IMR-90 (cell line): ENCODE measurements at places on chromosomes 7 and 10.
A peak's percentile ranks its signal among the peaks of the same experiment; 100 is the strongest.

DNA sequence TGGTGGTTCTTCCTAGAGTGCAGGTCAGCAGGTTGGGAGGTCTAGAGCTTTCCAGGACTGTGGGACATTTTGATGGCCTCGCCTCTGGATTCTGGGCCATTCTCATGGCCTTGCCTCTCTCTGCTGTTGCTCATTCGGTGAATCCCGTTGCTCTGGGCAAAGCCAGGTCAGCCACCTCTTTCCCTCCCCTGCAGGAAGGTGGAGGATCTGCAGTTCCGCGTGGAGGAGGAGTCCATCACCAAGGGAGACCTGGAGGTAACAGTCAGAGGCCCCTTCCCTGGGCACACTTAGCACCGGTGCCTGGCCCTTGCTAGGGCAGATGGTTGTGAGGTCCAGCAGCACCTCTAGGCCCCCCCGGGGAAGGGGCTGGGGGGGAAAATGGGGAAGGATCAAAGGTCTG lies 74.9 kb downstream of the CLIP2 start:
- DNase-seq: no peak

GRCh38 chr10:116076621-116077020 lies 196.4 kb downstream of the GFRA1 start:
- no peak for DNase-seq

- peak; percentile 60 for DNase-seq
Measured at GRCh38 chr7:76262683-76263402, 39.6 kb upstream of the HSPB1 start.

DNA sequence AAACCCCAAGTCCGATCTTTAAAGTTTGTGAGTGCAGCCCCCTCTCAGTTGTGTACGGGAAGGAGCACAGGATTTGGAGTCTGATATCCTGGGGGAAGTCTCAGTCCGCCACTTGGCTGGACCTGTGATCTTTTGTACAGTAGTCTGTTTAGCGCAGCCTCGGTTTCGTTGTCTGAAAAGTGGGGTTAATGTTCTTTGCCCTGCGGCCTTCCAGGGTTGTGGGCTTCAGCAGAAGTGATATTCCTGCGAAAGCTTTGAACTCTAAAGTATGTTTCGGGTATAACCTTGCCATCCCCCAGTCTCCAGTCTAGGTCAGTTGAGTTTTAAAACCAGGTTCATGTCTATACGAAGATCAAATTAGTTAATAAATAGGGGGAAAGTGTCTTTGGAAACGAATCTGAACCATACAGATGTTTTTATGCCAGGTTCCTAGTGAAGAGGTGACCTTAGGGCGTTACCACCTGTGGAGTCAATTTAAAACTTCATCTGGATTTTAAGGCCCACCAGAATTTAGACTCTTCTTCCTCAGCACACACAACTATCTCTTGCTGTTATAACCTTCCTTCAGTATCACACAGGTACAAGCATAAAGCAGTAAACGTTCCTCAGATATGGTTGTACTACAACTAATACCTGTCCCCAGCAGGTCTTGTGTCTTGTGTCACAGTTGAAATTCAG lies 904 bp downstream of the R3HCC1L start:
- DNase-seq: no peak

GRCh38 chr10:74072503-74072902 lies 74.6 kb downstream of the VCL start:
- peak; percentile 59 for DNase-seq

- no peak for DNase-seq
Measured at GRCh38 chr10:14608381-14609001, 166.2 kb downstream of the FAM107B start.
